ENCODE measurements at places on chromosomes 7 and 10.

DNA sequence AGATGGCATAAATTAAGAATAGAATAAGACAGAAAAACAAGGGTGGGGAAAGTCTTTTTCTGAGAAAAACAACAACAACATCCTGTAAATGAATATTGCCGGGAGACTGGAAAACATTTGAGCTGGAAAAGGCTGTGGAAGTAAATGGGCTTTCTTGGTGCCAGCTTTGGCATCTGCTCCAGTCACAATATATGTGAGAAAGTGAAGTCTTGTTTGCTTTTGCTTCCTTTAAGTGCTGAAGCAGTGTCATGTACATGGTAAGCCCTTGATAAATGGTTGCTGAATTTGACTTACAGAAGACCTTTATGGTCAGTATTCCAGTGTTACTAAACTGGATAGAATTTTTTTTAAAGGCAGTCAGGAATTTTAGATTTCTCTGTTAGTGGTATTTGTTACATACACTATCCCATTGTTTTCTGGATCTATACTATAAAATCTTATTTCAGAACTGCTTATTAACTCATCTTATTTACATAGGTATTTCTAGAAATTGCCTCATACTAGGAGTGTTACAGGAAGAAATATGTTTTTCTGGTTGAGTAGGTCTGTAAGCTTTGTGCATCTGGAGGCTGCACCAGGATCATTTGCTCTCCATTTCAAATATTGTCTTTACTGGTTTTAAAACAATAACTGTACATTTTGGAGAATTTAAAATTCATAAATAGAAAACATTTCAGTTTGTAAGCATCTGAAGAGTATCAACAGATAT is 201.7 kb upstream of the FOXP2 start:
- no peaks in the 10 kb centered on the region for H3K4me1 ChIP-seq
- H3K27me3 ChIP-seq: no peaks in the 10 kb centered on the region
- no peak overlapping the region for H3K27ac ChIP-seq
- DNase-seq: no peak
- no peak overlapping the region for H3K4me3 ChIP-seq

DNA sequence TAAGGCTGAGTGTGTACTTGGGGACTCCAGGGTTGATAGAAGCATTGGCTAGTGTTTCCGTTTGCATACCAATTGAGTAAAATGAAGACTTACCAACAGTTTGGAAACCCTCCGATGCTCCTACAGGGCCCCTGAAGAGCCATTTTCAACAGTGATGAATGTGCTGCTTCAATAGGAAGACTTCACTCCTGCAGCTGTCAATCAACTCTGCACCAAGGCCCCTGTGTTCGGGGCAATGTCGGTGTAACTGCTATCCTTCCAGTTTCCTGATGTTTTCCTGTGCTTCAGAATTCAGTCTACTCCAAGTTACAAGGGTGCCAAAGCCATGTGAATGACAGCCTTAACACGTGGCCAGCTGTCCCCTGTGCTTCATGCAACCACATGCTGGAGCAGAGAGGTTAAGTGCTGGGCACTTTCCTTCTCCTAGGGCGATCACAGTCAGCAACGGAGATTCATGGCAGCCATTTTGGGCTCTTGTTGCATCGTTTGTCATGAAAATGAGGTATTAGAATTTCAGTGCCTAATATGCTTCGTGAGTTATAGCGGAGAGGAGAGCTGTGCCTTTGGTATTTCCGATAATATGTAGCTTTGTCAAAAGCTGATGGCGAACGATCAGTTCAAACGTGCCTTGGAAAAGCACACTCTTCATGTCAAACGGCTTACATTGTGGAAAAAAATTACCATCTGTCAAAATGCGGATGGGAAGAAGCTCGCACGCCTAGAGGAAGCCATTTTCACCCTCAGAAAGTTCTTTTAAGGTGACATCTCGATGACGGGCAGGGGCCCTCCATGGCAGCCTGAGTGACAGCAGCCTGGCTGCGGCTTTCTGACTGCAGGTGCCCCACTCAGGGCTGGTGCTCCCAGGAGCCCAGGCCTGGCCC is 287.8 kb downstream of the ACTR3B start:
- H3K4me3 ChIP-seq: no peak overlapping the region
- DNase-seq: no peak
- no peaks in the 10 kb centered on the region for H3K36me3 ChIP-seq
- H3K27me3 ChIP-seq: no peaks in the 10 kb centered on the region
- H3K4me1 ChIP-seq: no peaks in the 10 kb centered on the region

DNA sequence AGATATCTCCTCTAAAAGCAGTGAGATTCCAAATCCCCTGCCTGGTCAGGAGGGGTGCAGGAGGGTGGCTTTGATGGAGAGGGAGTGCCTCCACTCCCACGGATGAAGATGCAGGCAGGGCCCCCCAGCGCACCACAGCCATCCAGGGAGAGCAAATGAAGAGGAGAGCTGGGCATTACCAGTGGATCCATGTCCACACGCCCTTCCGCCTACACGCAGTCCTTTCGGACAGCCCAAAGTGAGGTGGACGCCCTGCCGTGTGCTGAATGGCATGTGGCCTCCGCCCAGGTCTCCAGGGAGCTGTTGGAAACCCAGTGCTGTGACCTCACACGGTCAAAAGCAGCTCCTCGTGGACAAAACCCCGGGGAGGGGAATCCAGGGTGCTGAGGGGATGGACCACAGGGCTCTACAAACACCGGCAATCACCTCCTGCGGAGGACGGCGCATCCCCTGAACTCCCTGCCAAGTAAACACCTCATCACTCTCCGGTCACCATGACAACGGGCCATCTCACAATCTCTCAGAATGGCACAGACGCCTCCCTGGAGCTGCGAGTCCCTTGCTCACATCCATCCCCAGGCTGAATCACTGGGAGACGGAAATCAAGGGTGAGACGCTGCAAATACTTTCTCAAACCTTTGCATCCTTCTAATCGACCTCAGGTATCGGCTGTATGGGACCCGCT is 35.0 kb upstream of the DNAAF5 start:
- no peak overlapping the region for H3K4me3 ChIP-seq
- no peaks in the 10 kb centered on the region for H3K36me3 ChIP-seq
- DNase-seq: no peak
- no peak overlapping the region for H3K27ac ChIP-seq
- no peaks in the 10 kb centered on the region for H3K27me3 ChIP-seq
- no peaks in the 10 kb centered on the region for H3K4me1 ChIP-seq

- H3K4me1 ChIP-seq: peaks cover 25% of the 10 kb centered on the region
- H3K27me3 ChIP-seq: no peaks in the 10 kb centered on the region
- H3K27ac ChIP-seq: no peak overlapping the region
- H3K4me3 ChIP-seq: no peak overlapping the region
- DNase-seq: no peak
- no peaks in the 10 kb centered on the region for H3K36me3 ChIP-seq
Observed at GRCh38 chr10:60479305-60480020, 89.8 kb upstream of the ANK3 start.

- H3K4me3 ChIP-seq: no peak overlapping the region
- no peak for DNase-seq
- peaks cover 26% of the 10 kb centered on the region for H3K4me1 ChIP-seq
- no peak overlapping the region for H3K27ac ChIP-seq
Observed at GRCh38 chr7:34153656-34154270, 248.4 kb downstream of the BMPER start.

DNA sequence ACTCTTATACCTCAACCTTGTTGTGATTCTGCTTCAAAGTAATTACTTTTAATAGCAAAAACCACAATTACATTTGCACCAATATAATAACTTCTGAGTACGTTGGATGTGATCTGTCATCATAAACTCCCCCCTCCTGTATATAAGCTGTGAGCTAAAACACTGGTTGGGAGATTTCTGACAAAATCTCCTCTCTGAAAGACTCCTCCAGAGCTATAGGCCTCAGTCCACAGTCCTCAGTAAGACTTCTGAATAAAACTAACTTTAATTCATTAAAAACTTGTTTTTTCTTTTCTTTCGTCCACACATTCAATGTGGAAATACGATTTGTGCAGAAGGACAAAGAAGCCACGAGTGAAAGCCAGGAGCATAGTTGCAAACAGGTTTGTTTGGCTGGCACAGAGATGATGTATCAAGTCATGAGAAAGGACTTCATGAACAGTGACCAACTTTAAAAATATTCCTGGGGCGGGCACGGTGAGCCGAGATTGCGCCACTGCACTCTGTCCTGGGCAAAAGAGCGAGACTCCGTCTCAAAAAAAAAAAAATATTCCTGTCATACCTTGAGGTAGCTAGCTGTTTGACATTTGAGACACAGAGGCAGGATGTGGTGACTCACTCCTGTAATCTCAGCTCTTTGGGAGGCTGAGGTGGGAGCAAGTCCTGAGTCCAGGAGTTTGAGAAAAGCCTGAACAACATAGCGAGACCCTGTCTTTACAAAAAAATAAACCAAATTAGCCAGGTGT is 91.1 kb upstream of the ARHGAP21 start:
- H3K36me3 ChIP-seq: no peaks in the 10 kb centered on the region
- no peaks in the 10 kb centered on the region for H3K27me3 ChIP-seq
- H3K4me1 ChIP-seq: no peaks in the 10 kb centered on the region
- no peak for DNase-seq
- no peak overlapping the region for H3K4me3 ChIP-seq
- H3K27ac ChIP-seq: no peak overlapping the region

DNA sequence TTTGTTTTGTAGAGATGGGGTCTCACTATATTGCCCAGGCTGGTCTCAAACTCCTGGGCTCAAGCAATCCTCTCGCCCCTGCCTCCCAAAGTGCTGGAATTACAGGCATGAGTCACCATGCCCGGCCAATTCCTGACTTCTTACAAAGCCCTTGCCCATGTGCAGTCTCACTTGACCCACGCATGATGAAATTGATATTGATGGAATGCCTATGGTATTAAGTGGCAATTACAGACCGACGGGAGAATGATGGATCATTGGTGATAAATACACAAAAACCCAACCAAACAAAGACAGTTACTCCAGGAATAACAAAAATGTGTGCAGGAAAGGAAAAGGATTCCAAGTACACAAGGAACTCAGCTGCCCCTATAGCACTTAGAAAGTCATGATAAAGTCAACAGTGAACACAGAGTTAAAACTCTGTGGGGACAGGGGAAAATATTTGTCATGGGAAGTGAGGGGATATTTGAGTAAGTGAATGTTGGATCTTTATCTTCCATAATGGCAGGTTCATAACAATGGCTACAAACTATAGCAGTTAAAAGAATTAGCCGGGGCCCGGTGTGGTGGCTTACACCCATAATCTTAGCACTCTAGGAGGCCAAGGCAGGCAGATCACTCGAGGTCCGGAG is 21.6 kb downstream of the HIP1 start:
- no peaks in the 10 kb centered on the region for H3K36me3 ChIP-seq
- H3K27ac ChIP-seq: no peak overlapping the region
- no peak for DNase-seq
- H3K4me3 ChIP-seq: no peak overlapping the region
- H3K27me3 ChIP-seq: no peaks in the 10 kb centered on the region
- H3K4me1 ChIP-seq: peaks cover 8% of the 10 kb centered on the region

DNA sequence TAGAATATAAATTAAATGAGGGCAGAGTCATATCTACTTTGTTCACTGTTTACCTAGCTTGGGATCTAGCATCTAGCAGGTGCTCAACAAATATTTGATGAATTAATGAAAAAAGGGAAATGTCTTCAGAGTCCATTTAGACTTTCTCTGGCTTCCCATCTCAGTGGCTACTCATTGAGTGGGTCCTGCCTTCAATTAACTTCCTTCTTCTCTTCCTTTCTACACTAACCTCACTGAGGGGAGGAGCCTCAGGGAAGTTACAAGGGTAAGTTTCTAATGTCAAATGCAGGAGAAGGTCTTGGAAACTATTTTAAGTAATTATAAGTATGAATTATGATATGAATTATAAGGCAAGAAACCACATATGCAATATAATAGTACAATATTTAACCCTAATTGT is 28.2 kb upstream of the MPP7 start:
- no peak overlapping the region for H3K27ac ChIP-seq
- no peaks in the 10 kb centered on the region for H3K36me3 ChIP-seq
- no peak overlapping the region for H3K4me3 ChIP-seq
- no peaks in the 10 kb centered on the region for H3K27me3 ChIP-seq
- no peak for DNase-seq

DNA sequence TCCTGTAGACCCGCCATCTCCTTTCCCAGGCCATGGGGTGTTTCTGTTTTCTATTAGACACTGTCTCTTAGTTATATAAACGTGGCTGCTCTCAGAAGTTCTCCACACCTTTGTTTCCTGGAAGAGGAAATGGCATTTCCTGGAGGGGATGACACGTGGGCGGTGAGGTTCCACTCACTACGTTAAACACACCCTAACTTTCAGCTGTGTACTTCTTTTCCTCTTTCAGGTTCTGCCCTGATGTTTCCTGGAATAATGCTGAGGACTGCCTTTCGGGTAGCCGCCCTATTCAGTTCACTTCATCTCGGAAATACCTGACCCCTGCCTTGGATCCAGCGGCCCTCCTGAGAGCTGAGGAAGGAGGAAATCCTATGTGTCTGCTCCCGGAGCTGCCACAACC is 3.4 kb upstream of the PRKCQ start:
- no peak for DNase-seq
- H3K4me1 ChIP-seq: no peaks in the 10 kb centered on the region
- H3K36me3 ChIP-seq: no peaks in the 10 kb centered on the region

DNA sequence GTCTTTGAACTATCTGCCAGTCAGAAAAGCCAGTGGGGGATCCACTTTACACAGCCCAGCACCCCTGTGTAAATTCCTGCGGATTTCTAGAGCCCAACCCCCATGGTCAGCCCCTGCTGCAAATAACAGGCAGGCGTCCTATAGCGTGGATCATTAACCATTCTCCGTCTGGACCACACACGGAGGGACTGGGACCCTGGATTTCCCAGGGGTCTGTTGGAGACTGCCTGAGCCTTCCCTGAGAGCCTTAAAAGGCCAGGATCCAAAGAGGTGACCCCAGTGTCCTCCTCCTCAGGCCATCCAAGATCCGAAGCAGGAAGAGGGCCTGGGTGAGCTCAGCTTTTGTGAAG is 11.2 kb upstream of the GRID1 start:
- H3K27ac ChIP-seq: no peak overlapping the region
- H3K27me3 ChIP-seq: no peaks in the 10 kb centered on the region
- peaks cover 7% of the 10 kb centered on the region for H3K4me1 ChIP-seq
- H3K4me3 ChIP-seq: no peak overlapping the region

- H3K27me3 ChIP-seq: no peaks in the 10 kb centered on the region
- no peak overlapping the region for H3K4me3 ChIP-seq
- peaks cover 40% of the 10 kb centered on the region for H3K4me1 ChIP-seq
- no peak overlapping the region for H3K27ac ChIP-seq
Observed at GRCh38 chr7:151628846-151629604, 109.3 kb upstream of the RHEB start.

- no peaks in the 10 kb centered on the region for H3K36me3 ChIP-seq
- no peaks in the 10 kb centered on the region for H3K27me3 ChIP-seq
- H3K4me1 ChIP-seq: no peaks in the 10 kb centered on the region
- no peak for DNase-seq
Observed at GRCh38 chr10:49569031-49569631, 30.2 kb upstream of the ERCC6 start.

DNA sequence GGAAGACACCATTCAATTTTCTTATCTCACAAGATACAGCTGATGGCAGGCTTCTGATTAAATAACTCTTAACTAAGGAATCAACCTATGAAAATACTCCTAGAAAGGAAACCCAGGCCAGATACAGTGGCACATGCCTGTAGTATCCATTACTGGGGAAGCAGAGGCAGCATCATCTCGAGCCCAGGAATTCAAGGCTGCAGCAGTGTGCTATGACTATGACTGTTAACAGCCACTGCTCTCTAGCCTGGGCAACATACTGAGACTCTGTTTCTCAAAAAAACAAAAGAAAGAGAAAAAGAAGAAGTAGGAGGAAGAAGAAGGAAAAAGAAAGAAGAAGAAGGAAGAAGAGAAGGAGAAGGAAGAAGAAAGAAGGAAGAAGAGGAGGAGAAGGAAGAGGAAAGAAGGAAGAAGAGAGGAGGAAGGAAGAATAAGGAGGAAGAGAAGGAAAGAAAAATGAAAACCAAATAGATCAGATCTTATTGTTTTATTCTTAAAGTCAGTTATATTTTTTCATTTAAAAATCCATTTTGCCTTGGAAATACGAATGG is 18.0 kb downstream of the DPY19L1 start:
- no peaks in the 10 kb centered on the region for H3K36me3 ChIP-seq
- DNase-seq: no peak
- no peaks in the 10 kb centered on the region for H3K27me3 ChIP-seq
- H3K27ac ChIP-seq: no peak overlapping the region
- H3K4me3 ChIP-seq: no peak overlapping the region
